ENCODE measurements at places on chromosomes 4 and X.

DNA sequence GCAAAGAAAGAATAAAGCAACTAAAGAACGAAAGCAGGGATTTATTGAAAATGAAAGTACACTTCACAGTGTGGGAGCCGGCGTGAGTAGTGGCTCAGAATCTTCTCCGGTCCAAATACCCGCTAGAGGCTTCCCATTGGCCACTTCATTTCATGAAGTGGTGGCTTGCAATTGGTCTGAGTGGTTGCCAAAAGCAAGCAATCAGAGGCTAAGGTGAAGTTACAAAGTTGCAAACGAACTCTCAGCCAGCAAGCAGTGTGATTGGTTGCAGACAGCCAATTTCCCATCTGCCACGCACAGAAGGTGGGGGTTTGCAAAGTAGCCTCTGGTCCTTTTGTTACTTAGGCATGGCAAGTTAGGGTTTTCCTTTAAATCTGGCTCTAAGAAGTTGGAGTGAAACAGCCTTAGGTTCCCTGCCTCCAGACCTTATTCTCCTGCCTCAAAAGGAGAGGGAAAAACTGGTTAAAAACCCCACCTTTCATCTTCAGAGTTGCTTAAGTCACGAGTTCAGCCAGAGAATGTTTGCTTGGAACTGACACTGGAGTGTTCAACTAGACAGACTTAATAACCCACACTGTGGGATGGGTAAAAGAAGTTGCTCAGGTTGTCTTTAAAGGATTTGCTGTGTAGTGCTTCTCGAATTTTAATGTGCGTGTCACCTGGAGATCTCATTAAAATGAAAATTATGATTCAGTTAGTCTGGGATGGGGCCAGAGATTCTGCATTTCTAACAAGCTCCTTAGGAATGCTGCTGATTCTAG is 6.9 kb upstream of the CLOCK start:
- DNase-seq: no peak

DNA sequence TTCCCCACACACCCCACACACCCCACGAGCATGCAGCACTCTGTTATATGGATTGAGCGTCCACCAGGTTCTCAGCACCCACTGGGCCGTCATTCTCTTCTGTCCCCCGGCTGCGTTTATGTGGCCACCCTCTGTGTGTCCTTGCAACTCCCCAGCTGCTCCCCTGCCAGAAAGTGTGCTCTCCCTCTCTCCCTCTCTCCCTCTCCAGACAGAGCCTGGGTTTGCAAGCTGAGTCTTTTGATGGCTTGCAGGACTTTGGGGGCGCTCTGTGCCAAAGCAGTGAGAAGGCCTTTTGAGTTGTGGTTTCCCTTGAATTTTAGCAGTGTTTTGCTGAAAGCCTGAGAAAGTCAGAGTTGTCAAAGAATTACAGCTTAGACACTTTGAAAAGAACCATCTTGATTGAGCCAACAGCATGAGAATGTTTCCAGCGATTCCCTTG is 173.5 kb downstream of the DCLK2 start:
- no peak for DNase-seq

- DNase-seq: no peak
Measured at GRCh38 chrX:110044346-110045249, 41.7 kb downstream of the TMEM164 start.

- no peak for DNase-seq
Measured at GRCh38 chr4:178462710-178463109, 1020.5 kb upstream of the AGA start.

GRCh38 chrX:130848763-130849162 is 54.2 kb downstream of the ENOX2 start:
- DNase-seq: no peak

DNA sequence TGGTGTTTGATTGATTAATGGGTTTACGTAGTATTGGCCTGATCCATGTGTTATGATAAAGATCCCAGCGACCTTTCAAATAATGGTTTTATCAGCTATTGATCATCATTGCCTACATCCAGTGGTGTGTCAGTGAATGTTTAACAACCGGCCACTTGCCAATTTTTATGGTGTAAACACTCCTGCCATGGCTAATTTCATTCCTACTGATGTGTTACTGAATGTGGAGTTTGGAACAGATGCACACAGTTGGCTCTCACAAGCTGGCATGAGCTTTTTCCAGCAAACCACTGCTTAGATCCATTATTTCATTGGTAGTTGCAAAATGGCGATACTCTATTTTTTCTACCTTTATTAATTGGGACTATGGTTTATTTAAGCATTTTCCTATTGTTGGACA is 139.9 kb downstream of the REPS2 start:
- DNase-seq: no peak

DNA sequence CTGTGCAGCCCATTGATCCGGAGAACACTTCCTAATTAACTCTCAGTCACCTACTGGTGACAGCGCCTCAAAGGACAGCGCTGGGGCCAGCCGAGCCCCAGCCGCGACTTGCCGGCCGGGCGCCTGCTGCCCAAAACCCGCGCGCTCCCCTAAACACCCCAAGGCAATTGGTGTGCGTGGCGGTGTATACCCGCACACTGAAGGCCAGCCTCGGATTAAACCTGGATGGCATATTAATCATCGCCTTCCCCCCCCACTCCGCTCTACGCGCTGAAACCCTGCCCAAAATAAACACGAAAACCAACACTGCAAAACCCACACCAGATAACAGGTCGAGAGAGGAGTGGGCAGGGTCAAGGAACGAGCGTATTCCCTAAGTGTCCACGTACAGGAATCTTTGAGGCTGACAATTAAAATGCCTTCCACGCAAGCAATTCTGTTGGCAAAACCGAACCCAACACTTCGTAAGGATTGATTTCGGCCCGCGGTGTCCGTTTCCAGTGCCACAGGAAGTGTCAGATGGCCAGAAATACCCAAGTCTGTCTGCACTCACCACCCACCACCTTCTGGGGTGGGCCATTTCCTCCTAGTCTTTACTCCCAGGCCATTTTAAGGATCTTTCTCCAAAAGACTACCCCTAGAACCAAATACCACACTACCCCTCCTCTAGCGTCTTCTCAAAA is 2.7 kb downstream of the BCOR start:
- DNase-seq: no peak

DNA sequence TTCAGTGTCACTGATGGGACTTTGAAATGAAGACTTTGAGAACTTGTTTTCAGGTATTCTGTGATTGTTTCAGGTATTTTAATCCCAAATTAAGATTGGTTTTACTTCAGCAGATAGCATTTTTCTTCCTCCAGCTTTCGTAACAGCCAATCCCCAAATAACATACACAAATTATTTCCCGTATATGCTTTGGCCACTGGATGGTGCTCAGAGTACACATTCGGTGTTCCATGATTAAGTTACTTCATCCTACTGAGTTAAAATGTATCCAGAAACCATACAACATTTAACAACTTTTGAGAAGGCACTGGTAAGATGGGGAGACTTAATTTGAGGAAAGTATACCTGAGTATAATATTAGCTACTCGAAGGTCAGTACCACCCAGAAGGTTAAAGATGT is 233.4 kb upstream of the FAM47A start:
- DNase-seq: no peak

DNA sequence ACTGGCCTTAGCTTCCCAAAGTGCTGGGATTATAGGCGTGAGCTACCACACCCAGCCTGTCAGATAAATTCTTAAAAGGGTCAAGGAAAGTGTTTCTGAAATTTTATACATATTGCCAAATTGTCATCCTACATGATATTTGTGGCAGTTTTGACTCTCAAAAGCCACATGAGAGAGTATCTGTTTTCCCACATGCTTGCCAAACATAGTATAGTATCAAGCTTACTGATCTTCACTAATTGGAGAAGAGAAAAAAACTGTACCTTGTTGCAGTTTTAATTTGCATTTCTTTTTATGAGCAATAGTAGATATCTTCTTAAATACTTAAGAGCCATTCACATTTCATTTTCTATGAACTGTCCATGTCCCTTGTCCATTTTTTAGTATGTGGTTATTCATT is 83.6 kb downstream of the TET2 start:
- DNase-seq: no peak

- no peak for DNase-seq
Measured at GRCh38 chr4:10506077-10506476, 48.9 kb upstream of the ZNF518B start.

- no peak for DNase-seq
Measured at GRCh38 chr4:71275570-71275969, 63.2 kb upstream of the SLC4A4 start.

DNA sequence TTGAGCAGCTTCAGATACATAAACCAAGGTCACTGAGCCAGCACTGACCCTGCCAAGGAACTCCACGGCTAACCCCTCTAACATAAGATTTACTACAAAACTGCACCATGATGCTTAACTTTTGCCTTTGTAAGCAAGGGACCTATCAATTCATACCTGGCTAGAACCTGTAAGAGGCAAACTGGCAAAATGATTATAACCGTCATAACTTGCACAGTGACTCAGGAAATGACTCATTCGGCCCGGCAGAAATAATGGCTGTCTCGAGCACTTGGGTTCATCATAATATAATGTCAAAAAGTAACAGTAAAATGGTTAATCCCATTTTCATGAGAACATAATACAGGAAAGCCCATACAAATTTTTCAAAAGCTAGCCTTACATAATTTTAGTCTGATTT is 17.2 kb downstream of the RASGEF1B start:
- no peak for DNase-seq

DNA sequence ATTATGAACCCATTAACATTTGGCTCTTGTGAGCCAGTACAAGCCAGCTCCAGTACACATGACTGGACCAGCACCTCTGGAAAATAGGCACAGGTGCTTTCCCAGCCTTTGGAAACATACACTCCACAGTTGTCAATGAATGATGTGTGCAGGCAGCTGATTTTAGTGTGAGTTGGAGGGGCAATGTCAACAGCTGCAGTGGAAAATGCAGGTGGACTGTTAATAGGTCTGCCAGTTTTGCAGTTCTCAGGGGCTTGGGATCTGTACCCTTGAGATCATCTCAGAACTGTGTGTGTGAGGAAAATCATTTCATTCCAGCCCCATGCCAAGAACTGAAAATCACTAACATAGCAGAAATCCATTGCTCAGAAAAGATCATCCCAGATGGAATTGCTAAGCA is 81.7 kb upstream of the CHRDL1 start:
- no peak for DNase-seq

DNA sequence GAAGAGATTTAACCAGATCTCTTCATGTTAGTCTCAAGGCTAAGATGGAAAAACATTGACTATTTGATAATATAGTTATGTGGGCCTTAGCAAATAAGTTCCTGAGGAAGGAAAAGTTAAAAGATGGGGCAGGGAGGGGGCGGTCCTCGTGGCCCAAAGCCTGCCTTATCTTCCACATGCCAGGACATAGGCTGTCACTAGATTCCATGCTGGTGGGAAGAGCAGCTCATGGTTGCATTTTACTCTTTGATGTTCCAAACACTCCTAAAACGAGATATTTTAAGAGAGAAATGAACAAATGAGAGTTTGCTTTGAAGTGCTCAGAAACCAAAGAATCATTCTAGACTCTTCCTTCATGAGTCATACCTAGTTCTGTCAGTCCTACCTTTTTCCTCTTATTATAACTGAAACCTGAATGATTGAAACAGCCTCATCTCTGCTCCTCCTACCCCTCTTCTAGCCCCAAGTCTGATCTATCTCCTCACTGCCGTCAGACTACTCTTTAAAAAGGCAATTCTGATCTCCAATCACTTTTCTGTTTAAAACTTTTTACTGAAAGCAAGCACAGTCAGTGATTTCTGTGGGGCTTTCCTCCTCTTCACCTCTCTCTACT is 25.1 kb downstream of the RAB9B start:
- DNase-seq: no peak

- no peak for DNase-seq
Measured at GRCh38 chr4:77662396-77662795, 56.8 kb downstream of the CXCL13 start.

GRCh38 chr4:90120037-90120436 is 7.2 kb upstream of the CCSER1 start:
- no peak for DNase-seq

GRCh38 chrX:65127842-65128241 is 151.6 kb upstream of the ZC4H2 start:
- no peak for DNase-seq

DNA sequence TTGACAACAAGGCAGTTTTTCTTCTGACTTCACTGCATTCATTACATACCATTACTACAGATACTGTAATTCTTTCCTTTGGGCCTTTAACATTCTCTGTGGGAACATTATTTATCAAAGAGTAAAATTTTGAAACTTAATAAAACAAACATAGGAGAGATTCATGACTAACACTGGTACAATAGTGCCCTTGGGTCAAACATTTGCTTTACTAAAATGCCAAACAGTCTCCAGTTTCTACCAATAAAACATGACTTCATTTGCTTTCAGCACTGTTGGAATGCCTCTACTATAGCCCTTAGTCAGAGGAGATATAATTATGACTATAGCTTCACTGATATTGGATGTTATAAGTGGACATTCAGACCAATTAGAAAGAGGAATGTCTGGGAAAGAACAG is 481.5 kb downstream of the PACRGL start:
- DNase-seq: no peak

GRCh38 chr4:27066591-27066990 is 205.9 kb downstream of the STIM2 start:
- no peak for DNase-seq

DNA sequence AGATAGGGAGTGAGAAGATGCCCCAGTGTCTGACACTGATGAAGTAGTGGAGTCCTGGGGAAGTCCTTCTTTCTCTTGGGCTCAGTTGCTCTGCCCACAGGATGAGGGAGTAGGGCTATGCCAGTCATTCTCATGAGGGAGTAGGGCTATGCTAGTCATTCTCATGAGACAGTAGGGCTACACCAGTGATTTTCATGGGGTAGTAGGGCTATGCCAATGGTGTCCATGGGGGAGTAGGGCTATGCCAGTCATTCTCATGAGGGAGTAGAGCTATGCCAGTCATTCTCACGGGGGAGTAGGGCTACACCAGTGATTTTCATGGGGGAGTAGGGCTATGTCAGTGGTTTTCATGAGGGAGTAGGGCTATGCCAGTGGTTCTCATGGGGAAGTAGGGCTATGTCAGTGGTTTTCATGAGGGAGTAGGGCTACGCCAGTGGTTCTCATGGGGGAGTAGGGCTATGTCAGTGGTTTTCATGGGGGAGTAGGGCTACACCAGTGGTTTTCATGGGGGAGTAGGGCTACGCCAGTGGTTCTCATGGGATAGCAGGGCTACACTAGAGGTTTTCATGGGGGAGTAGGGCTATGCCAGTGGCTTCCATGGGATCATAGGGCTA is 43.3 kb upstream of the SOD3 start:
- no peak for DNase-seq

- no peak for DNase-seq
Measured at GRCh38 chr4:53009824-53010223, 147.7 kb downstream of the RASL11B start.

- DNase-seq: no peak
Measured at GRCh38 chr4:169032883-169033645, 23.0 kb upstream of the CBR4 start.

DNA sequence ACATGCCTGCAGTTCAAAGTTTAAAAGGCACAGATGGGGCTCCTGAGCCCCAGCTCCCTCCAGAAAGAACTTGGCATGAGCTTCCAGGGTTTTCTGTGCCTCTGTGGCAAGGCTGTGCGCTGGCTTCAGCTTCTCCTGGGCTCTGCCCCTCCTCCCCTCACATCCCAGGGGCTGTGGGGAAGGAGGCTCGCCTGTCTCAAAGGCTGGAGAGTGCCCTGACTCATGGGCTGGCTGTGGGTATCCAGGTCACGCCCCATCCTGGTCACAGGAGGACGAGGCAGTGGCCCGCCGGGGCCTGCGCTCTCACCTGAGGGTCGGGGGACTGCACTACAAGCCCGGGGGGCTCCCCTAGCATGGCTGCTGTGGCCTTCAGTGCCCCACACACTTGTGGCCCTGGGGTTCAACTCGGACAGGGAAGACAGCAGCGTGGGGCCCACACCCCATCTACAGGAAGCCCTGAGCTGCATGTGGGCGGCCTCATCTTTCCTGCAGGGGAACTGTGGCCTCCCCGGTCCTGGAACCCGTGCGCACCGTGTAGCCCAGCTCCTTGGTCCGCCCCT is 17.9 kb downstream of the LRPAP1 start:
- DNase-seq: peak; percentile 2
